Sigmoid colon (tissue), 7 donors: ENCODE measurements at places on chromosomes 16 and 17. TPM values are rescaled to one million over a fixed set of nuclear protein-coding genes. Genes with fewer than 3 reads are reported as not detected.

Gene IGFBP4
- 440 TPM for total RNA-seq

Gene HES7
- total RNA-seq, result not detected

Gene KIF18B
- 0.28 TPM for total RNA-seq

Gene PRAC1
- total RNA-seq, result not detected

Gene CDH1
- 1.4 TPM for total RNA-seq
